ENCODE measurements at places on chromosomes 16 and 17. TPM values are rescaled to one million over a fixed set of nuclear protein-coding genes. Genes with fewer than 3 reads are reported as not detected.

DNA sequence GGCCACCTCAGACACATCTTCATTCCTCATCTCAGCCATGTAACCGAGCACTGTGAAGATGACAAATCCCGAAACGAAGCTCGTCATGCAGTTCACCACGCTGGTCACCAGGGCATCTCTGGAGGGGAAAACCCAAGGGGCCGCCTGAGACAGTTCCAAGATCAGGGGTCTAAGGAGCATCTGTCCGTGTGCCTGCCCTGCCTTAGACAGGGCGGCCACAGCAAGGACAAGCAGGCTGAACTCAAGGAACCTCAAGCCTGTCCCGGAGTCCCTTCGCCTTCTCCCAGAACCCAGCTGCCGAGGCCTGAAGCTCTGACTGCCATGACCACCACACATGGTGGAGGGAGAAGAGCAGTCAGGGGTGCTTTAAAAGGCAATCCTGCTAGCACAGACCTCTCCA is 22.7 kb downstream of the SLC6A4 start:
- no peak for DNase-seq

GRCh38 chr17:3845291-3845620 is 790 bp downstream of the NCBP3 start:
- no peak for DNase-seq

DNA sequence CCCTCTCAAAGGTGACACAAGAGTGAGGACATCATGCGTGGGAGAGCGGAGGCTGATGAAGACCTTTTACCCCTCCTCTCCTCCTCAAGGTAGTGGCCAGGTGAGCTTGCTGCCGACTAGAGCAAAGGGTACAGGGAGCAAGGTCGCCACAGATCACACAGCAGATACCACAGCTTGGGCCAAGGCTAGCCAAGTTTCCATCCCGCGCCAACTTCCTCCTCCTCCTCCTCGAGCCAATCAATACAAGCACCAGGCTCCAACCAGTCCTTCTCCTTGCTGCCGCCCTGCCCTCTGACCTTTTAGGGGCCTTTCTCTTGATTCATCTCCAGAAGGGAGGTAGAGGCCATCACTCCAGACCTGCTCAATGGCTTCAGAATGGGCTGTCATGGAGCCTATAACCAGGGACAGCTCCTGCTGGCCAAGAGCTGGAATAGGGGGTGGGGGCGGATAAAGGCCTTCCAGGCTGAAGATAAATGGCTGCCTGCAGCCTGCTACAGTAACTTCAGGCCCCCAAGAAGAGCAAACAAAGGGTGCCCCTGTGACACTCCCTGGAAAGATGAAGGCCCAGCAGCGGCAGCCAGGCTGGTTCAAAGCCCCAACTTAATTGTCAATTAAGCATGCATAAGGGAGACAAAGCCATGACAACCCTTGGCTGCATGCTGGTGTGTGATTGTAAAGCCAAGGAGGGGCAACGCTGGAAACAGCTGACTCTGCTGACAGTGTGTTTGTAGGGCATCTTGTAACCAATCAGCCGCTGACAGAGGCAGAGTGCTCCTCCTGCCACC is 17.8 kb downstream of the HNF1B start:
- peak; percentile 36 for DNase-seq

DNA sequence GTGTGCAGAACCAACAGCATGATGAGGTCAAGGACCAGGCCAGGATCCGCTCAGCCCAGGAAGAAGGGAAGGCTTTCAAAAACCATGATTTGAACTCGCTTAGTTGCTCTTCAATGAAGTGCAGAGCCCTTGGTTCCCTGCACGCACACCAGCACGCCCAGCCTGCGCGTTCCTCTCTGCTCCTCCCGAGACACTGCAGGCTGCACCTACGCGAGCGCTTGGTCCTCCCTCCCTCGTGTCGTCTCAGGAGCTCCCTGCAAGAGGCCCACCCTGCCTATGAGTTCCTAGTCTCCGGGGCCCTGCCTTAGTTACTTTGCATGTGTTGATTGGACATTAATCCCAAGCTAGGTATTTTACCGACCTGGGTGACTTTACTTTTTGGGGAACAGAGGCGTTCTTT is 132.9 kb upstream of the TNRC6C start:
- DNase-seq, result no peak

GRCh38 chr16:66441586-66442375 is 14.7 kb downstream of the BEAN1 start:
- DNase-seq, result no peak

PAM16 gene
- 98.4 TPM for polyA plus RNA-seq

NTN3 gene
- polyA plus RNA-seq, result not detected

GRCh38 chr16:4525634-4526277 is 12.8 kb downstream of the CDIP1 start:
- DNase-seq, result no peak

DNA sequence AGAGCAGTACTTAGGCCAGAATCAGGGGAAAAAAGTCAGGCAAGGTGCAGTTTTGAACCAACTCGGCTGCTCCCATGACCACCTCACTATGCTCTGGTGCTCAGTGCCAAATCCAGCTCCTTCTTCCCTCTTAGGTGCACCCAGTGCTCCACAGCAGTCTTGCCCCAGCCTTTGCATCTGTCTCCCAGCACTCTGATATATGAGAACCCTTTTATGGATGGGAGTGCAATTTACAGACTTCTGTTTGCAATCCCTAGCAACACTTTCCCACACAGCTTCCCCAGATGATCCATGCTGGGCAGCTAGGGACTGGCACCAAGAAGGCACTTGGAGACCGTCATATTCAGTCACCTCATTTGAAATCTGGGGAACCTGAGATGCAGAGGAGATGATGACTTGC is 267.9 kb upstream of the CCL2 start:
- no peak for DNase-seq

DNA sequence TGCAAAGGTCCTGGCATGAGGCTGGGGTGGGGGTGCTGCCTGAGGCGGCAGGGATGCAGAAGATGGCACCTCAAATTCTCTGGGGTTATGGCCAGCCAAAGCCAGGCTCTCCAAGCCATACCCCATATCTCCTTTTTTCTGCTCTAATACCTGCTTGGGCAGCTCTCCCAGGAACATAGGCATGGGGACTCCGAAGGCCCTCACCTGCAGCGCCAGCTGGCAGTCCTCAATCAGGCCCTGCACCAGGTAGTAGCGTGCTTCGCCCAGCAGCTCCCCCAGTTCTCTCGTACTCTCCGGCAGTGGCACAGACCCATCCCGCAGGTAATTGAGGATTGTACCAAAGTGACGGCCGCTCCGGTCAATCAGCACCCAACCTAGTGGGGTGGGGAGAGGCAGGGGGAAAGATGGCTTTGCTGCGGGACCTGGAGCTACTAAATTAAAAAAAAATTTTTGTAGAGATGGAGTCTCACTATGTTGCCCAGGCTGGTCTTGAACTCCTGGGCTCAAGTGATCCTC is 3.0 kb downstream of the KCTD13 start:
- DNase-seq, result no peak

GRCh38 chr17:38628441-38628840 is 22.7 kb upstream of the SRCIN1 start:
- no peak for DNase-seq

- no peak for DNase-seq
Observed at GRCh38 chr17:82375359-82376041, 3.9 kb downstream of the UTS2R start.

TPSAB1 gene
- polyA plus RNA-seq, result 0.10 TPM

DNA sequence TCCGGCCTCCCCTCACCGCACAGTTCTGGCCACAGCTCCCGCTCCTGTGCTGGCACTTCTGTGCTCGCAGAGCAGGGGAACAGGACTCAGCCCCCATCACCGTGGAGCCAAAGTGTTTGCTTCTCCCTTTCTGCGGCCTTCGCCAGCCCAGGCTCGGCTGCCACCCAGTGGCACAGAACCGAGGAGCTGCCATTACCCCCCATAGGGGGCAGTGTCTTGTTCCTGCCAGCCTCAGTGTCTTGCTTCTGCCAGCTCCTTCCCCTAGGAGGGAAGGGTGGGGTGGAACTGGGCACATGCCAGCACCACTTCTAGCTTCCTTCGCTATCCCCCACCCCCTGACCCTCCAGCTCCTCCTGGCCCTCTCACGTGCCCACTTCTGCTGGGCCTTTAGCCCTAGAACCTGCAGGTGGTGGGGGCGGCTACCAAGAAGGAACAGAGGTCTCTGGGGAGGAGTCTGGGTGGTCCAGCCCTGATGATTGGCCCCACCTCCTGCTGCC is 645 bp upstream of the ELMO3 start:
- DNase-seq, result peak; percentile 65

ZSCAN10 gene
- 0.46 TPM for polyA plus RNA-seq

RPH3AL gene
- polyA plus RNA-seq, result 18.8 TPM

FOXN1 gene
- 0.16 TPM for polyA plus RNA-seq

DNA sequence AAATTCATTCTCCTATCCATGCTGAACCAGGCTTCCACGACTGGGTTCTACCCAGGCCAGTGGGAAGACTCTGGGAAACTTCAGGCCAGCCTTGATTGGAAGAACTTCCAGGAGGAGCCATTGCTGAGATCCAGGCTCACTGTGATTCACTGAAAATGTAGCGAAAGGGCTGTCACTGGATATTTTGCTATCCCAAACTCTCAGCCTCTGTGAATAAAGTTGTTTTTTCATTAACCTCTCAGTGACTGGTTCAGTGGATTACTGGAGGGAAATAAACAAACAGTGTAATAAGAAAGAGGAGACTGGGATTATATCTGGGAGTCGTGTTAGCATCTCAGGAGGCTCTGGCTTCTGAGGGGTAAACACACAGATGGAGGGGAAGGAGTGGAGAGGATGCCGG is 3.1 kb downstream of the FOXL1 start:
- no peak for DNase-seq

CBFA2T3 gene
- 8.4 TPM for polyA plus RNA-seq

DNA sequence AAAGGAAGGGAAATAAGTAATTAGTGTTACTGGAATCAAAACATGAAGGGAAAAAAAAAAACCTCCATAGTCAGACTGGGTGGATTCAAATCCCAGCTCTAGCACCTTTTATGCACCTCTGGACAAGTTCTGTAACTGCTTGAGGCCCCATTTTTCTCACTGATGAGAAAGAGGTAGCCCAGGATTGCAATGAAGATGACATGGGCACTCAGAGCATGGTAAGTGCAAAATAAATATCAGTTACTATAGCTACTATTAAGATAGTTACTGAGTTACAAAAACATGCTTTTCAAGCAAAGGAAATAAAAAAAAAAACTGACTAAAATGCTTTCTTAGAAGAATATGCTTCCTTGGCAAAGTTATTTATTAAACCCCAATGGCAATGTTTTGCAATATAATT is 58.8 kb downstream of the CEP95 start:
- DNase-seq, result no peak

GRCh38 chr16:89020925-89021595 is 44.1 kb upstream of the CBFA2T3 start:
- no peak for DNase-seq

DNA sequence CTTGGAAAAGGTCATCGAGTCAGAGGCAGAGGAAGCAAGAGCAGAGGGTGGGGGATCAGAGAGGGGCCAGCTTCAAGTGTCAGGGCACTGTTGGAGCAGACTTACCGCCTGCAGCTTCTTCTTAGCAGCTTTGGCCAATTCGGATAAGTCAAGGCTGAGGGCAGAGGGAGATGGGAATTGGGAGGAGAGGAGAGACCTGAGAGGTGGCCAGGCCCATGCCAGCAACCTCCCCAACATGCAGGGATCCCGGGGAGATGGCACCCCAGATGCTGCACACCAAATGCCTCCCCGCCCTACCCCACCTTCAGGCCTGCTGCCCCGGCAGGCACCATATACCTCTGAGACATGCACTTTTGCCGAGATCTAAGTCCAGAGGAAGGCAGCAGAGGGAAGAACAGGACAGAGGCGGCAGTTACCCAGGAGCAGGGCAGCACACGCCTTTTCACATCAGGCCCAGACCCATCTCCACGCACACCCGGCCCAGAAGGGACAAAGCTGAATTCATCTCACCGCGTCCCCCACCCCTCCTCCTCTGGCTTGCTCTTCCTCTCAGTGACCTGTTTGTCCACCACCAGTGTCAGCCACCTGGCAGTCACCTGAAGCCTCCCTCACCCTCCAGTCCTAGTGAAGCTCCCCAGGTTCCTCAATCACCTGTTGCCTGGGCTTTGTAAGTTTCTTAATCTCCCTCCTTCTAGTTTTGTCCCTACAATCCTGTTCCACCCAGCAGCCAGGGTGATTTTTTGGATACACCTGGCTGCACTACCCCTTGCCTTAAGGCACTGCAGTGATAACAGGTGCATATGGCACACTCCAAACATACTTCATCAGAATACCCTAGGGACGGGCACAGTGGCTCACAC is 10.4 kb downstream of the TP53I13 start:
- DNase-seq, result no peak

SCGB1C2 gene
- not detected for polyA plus RNA-seq

DNA sequence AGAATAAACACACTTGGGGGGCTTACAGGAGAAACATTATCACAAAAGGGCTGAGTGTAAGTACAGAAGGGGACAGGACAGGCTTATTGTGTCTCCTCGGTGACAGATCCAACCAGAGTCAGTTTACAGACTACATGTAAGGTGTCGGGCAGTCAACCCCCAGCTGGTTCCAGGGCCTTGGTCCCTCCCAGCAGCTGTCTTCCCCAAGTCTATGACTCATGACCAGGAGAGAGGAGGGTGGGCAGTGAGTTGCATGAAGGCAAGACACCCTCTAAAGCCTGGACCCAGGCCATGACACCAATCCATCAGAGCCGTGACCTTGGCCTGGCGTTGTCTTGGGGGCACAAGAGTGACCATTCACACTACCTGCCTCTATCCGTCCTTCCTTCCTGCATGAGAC is 276.2 kb upstream of the CCL2 start:
- DNase-seq, result no peak

GRCh38 chr16:22934786-22935185 is 120.8 kb downstream of the HS3ST2 start:
- DNase-seq, result no peak

MAP2K6 gene
- polyA plus RNA-seq, result 20.4 TPM

GRCh38 chr17:27081002-27081638 is 212.8 kb upstream of the WSB1 start:
- DNase-seq, result no peak

TMEM114 gene
- polyA plus RNA-seq, result not detected

TP53TG3B gene
- not detected for polyA plus RNA-seq

C16orf74 gene
- polyA plus RNA-seq, result 5.6 TPM

GRCh38 chr17:28986714-28987655 is 18.8 kb downstream of the SEZ6 start:
- DNase-seq, result no peak

DNA sequence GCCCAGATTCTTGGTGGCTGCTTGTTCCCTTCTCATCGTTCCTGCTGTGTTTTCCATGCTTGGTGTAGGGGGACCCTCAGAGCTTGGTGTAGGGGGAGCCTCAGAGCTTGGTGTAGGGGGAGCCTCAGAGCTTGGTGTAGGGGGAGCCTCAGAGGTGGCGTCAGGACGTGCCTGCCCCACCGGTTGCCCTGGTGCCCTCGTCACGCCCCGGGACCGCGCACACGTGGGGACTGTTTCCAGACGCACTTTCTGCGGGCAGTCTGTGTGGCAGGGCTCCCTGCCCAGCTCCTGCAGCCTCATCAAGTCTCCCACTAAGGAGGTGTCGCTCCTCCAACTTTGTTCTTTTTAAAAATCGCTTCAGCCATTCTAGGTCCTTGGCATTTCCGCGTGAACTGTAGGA is 51.9 kb downstream of the WDR45B start:
- no peak for DNase-seq

CACNG3 gene
- not detected for polyA plus RNA-seq

CHST4 gene
- polyA plus RNA-seq, result 0.15 TPM

DNA sequence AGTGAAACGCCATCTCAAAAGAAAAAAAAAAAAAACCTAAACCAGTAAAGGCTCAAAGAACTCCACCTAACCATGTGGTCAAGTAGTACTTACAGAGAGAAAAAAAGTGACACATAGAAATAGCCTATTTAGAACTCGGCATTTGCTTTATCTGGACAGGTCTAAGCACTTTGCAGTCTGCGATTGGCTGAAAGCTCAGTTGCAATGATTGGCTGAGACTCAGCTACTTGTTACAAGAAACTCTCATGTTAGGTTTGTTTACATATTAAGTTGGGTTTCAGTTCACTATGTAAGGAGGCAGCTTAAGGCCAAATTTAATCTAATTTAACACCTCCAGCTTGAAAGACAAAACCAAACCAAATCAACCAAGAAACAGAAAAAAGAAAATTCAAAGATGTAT is 19.1 kb downstream of the ABCC3 start:
- DNase-seq, result no peak

All from small intestine (tissue), 16 donors.